HEK293T (cell line): ENCODE measurements at places on chromosomes 7 and 10.

DNA sequence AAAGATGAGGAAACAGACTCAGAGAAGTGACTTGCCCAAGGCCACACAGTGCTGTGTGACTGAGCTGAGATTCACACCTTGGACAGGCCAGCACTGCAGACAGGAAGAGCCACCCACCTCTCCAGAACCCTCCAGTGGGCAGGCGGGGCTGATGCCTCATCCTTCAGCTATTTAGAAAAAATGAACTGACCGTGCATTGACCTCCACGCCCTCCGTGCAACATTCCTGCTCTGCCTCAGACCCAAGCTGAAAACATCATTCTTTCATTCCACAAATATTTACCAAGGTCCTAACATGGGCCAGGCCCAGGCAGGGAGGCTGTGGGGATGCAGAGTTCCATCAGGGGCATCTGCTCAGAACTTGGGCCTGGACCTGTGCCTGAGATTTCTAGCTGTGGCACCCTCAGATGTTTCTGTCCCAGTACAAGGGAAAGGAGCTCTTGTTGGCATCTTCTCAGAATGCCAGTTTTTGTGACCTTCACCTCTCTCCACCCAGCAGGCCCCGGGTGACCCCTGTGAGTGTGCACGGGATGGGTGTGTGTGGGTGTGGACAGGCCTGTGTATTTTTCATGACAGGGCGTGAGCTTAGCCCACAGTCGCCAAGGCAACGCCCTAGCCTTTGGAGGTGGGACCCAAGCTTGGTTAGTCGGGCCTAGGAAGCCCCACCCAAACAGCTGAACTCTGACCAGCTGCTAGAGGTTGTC is 6.5 kb downstream of the VSIR start:
- DNase-seq: no peak

DNA sequence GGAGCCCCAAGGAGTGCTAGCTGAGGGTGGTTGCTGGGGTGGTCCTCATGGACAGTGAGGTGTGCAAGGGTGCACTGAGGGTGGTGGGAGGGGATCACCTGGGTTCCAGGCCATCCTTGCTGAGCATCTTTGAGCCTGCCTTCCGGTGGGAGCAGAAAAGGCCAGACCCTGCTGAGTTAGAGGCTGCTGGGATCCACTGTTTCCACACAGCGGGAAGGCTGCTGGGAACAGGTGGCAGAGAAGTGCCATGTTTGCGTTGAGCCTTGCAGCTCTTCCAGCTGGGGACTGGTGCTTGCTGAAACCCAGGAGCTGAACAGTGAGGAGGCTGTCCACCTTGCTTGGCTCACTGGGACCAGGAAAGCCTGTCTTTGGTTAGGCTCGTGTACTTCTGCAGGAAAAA is 34.9 kb downstream of the PRF1 start:
- no peak for DNase-seq

DNA sequence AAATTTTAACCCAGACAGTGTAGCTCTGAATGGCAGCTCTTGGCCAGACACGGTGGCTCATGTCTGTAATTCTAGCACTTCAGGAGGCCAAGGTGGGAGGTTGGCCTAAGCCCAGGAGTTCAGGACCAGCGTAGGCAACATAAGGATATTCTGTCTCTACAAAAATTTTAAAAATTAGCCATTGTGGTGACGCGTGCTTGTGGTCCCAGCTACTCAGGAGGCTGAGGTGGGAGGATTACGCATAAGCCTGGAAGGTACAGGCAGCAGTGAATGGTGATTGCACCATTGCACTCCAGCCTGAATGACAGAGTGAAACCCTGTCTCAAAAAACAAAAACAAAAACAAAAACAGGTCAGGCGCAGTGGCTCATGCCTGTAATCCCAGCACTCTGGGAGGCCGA is 50.0 kb downstream of the SUFU start:
- no peak for DNase-seq

- DNase-seq: no peak
Observed at GRCh38 chr10:116163333-116164131, 109.5 kb downstream of the GFRA1 start.

GRCh38 chr7:101728128-101728527 is 89.3 kb upstream of the CUX1 start:
- DNase-seq: no peak
